Frontal cortex (tissue), 4 donors: ENCODE measurements at places on chromosomes 1 and 21.

GRCh38 chr1:197683895-197684553 is 91.3 kb downstream of the DENND1B start:
- no peak for DNase-seq

DNA sequence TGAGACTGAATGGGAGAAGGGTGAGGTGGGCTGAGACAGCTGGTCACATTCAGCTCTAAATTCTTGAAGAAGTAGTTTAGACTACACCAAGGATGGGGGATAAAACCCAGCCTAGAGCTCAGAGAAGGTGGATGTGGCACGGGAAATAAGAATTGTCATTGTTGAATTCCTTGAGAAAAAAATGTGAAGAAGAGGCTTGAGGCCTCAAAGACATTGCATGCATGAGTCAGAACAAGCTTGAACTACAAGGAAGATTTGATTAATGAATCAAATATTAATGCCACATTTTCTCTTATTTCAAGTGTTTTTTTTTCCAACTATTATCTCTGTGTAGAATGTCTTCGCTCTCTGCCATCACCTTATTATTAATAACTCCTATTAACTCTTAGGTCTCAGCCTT is 58.9 kb downstream of the MAP3K7CL start:
- DNase-seq, result no peak

- no peak for DNase-seq
Observed at GRCh38 chr1:110067893-110068645, 2.4 kb downstream of the ALX3 start.

DNA sequence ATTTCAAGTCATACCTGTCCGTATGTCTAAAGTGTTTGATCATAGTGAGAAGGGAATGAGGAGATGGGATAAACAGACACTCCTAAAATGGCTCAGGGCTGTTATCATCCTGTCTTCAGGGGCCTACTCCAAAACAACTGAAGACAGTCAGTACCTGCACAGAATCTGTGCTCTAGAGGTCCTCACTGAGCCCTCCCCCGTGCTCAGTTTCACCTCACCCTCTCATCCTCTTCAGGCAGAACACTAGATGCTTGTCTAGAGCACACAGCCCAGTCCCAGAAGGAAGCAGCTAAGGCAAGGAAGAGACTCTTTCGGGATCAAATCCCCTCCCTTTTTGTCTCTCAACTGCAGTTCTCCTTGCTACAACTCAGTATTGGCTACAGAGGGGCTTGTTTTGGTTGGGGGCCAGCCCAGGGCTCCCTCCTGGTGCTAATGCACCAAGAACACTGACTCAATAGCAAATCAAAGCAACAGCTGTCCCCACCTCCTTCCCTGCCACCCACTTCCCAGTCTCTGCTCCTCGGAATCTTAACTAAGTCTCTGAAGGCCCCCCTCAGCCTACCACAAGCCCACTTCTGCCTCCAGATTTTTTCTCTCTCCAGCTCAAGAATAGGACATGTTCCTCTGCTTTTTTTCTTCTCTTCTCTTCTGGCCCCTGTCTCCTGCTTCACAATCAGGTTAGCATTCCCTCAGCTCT is 10.1 kb downstream of the CADM3 start:
- no peak for DNase-seq

DNA sequence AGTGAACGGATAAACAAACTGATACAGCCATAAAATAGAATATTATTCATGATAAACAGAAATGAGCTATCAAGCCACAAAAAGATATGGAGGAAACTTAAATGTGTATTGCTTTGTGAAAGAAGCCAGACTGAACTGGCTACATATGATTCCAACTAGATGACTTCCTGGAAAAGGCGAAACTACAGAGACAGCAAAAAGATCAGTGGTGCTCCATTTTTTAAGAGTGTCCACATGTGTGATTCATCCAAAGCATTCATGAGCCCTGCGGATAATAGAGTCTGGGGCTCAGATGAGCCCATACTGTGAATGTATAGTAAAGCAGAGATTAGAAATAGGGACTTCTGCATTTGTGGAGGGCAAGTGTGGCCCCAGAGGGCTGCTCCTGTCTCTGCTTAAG is 7.8 kb upstream of the TMEM222 start:
- DNase-seq, result no peak

DNA sequence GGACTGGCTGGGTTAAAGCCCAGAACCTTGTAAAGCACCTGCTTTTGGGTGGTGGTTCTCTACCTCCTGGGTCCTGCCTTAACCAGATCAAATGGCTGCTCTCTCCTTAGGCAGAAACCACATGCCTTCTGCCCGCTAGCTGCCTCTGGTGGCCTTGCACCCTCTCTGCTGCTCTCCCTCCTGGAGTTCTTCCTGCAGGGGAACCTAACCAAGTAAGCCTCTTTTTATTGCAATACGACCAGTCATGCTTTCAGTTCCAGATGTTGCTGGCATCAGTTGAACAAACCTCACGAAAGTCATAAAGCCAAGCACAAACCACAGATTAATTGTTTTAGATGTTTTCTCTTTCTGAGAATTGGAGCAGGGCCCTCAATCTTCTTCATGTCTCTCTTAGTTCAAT is 118.9 kb downstream of the GDAP2 start:
- DNase-seq, result no peak

- no peak for DNase-seq
Observed at GRCh38 chr1:47178020-47178419, 11.8 kb downstream of the PDZK1IP1 start.

GRCh38 chr1:235935235-235936225 is 68.8 kb upstream of the LYST start:
- no peak for DNase-seq

DNA sequence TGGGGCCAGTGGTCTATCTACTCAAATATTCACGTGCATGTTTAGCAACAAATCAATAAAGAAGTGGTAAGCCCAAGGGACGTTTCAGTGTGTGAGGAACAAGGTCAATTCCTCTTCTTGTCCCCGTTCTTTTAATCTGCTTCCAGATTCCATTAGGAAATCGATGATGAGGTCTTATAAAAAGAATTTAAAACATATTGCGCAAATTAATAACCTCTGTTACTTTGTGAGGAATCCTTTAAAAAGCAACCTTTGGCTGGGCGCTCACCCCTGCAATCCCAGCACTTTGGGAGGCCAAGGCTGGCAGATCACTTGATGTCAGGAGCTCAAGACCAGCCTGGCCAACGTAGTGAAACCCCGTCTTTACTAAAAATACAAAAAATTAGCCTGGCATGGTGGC is 113.0 kb upstream of the TMPRSS2 start:
- no peak for DNase-seq

GRCh38 chr1:158045639-158046038 is 52.2 kb downstream of the KIRREL1 start:
- no peak for DNase-seq

DNA sequence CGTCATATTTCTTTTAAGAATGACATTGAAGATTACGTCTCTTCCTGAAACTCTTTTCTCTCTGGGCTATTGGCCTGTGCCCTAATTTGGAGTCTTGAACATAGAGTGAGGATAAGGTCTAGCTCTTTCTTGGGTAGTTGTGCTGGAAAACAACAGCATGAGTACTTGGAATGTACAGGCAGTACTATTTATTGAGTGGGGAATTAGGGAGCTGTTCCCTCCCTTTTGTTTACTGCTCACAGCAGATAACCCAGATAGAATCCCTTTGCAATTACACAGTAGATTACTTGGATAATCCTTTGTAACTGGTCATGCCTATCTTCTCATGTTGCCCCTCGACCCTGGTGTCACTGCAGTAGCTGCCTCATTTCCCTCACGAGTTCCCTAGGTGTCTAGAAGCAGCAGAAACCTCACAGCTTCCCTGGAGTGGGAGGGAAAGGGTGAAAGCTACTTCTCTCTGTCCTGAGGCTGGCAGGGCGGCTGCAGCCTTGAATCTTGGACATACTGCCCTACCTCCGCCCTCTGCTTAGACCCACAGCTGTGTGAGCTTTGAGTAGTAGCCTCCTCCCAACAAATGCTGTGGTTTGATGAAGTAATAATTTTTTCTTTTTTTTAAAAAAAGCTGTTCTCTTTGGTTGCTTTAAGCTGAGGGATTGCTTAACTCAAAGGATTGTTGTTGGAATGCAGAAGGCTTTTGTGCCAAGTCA is 70.6 kb downstream of the FGGY start:
- no peak for DNase-seq

DNA sequence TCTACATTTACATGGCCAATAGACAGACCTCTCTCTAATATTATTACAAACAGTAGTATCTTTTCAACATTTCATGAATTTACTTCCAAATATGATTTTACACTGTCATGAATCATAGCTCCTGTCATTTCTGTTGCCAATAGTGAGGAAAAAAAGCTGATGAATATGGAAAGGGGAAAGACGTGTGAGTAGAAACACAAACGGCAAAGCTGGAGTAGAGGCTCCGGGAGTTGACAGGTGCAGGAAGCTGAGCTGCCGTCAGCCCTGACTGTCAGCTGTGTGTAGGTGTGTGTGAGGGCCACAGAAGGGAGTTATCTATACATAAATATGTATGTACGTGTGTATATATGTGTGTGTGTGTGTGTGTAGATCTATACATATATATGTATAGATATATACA is 416.9 kb downstream of the ZP4 start:
- DNase-seq, result no peak

- DNase-seq, result no peak
Observed at GRCh38 chr1:34263406-34263805, 86.7 kb downstream of the C1orf94 start.

DNA sequence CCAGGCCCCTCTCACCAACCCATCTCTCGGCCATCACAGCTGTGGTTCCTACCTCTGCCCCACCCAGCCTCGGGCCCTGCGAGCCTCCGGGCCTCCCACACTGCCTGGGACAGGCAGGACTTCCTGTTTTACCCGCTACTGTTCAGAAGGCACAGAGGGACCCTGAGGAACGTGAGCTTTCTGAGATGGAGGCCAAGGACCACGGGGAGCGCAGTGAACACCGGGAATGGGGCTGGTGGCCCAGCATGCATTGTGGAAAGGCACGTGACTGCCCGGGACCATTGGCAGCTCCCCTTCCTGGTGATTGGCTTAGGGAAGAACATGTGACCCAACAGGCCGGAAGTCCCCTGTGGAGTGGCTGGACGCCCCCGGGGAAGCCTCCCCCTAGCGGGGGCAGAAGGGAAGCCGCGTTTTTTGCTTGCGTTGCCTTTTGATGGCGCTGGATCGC is 7.0 kb downstream of the S100B start:
- DNase-seq, result peak; percentile 29

DNA sequence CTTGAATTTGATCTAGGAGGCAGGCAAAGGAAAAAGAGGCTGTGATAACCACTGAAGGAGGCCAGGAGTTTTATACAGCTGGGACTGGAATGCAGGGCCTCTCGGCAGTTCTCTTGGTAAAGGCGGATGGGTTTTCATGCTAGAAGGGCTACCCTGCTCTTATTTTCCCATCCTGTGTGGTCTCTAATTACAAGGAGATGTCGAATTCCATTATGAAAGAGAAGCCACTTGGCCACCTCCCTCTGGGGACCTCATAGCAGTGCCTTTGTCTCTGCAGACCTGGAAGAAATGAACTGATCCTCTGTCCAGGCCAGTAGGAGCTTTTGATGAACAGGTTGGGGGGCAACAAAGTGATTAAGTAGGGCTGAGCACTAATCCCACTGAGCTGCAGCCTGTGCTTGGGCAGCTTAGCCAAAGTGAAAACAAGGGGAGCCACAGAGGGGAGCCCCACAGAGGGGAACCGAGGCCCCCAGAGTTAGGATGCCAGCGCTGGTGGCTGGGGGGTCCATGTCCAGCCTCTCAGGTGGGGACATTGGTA is 42.2 kb upstream of the BCAR3 start:
- no peak for DNase-seq

DNA sequence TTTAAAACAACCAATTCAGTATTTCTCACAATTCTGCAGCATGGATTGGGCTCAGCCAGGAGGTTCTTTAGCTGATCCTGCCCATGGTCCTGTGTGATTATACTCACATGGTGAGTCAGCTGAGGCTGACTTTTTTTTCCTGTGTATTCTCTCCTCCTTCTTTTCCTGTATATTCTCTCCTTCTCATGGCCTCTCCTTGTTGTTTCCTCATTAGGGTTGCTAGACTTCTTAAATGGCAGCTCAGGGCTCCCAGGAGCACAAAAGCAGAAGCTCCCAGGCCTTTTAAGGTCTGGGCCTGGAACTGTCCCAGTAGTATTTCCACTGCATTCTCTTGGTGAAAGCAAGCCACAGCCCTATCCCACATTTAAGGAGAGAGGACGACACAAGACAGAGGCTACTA is 26.8 kb downstream of the VANGL1 start:
- DNase-seq, result no peak

GRCh38 chr1:172468296-172468695 is 24.4 kb upstream of the PIGC start:
- no peak for DNase-seq

DNA sequence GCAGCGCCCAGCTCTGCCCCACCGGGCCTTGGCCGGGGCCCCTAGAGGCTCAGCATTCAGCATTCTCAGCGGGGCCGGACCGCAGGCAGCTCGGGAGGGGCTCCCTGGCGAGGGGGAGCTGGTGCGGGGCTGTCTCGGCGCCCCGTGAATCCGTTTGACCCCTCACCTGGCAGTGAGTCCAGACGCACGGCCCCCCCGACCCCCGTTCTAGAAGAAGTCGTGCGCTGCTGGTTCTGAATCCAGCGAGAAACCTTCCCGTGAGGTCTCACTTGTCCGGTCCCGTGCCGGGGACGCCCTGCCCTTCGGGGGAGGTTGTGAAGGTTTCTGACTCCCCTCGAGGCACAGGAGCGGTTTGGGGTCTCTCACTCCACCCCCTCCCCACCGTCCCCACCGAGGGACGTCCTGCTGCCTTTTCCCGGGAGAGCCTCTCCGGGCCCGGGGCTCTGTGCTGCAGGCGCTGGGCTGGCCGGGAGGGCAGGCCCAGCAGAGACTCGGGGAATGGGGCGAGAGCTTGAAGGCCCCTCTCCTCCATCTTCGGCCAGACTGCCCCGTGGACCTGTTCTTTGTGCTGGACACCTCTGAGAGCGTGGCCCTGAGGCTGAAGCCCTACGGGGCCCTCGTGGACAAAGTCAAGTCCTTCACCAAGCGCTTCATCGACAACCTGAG is 655 bp downstream of the COL6A1 start:
- DNase-seq, result no peak

DNA sequence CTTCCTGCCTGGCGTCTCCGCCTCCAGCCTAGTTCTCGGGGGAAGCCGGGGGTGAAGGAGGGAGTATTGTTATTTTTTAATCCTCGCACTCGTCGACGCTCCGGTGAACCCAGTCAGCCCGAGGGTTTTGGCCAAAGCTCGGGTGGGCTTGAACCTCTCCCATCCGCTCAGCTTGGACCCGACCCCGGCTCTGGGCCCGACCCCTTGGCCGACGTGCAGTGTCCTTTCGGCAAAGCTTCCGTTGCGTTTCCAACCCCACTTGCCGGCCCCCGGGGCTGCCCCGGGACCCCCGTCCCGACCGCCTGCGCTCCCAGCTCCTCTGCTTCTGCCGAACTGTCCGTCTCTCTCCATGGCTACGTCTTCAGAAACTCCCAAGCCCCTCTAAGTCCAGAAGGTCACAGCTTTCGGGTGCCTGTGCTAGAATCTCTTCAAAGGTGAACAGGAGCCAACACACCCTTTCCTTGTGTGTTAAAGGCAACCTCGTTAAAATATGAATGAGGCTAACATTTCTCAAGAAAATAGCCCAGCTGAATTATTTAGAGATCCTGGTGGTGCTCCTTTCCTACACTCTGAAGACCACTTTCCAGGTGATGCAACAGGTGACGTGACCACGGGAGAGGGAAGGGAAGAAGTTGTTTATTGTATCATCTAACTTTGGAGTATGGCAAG is 647 bp downstream of the DESI2 start:
- no peak for DNase-seq

GRCh38 chr21:32309906-32310460 is 11.3 kb downstream of the MRAP start:
- no peak for DNase-seq

GRCh38 chr1:152623203-152623844 is 421 bp upstream of the LCE3A start:
- no peak for DNase-seq
